HS-27A (cell line): ENCODE measurements at places on chromosomes 16 and 17.

GRCh38 chr17:37158290-37158689 is 209.5 kb downstream of the AATF start:
- no peak for DNase-seq

- DNase-seq = no peak
Observed at GRCh38 chr17:63780507-63780906, 6.5 kb downstream of the DDX42 start.

GRCh38 chr17:31650756-31651520 is 208.1 kb downstream of the COPRS start:
- no peak for DNase-seq

DNA sequence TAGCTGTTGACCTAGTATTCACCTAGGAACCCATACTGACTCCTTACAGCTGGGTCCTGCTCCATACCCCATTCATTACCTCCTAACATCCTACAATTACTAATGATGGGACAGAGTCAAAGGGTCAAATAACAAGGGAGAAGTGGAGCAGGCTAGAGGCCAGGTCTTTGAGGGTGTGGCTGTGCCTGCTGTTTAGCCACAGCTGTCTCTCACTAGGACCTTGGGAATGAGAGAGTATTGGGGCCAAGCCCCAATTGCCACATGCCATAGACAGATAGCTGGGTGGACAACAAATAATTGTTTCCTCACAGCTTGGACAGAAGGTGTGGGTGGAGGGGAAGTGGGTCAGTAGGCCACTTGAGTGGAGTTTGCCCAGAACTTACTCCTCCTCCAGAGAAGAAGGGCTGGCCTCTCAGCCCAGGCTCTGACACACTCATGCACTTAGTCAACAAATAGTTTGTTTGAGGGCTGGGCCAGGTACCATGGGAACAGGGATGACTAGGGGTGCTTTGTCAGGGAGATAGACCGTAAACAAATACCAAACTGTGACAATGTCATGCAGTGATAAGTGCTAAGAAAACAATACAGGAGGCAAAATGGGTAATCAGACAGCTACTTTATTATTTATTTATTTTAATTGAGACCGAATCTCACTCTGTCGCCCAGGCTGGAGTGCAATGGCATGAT is 10.2 kb upstream of the CENPT start:
- no peak for DNase-seq

- DNase-seq = peak; percentile 14
Observed at GRCh38 chr17:59620518-59621259, 994 bp downstream of the CLTC start.
